ENCODE measurements at places on chromosomes 2 and 18.

DNA sequence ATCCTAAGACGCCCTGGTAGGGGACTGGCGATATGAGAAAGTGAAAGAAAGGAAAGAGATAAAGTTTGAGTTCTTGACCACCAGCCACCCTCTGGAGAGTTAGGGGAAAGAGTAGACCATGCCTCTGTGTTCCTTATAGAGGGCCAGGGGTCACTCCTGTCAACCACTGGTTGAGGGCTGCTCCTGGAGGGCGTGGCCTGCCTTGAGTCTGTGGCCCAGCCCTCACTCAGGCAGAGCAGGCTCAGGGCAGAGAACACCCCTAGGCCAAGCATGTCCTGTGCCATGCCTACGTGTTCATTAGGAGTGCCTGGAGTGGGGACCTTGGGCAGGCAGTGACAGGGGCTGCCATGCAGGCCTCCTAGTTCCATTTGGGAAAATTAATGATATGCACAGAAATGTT is 161.1 kb upstream of the EPB41L3 start:
- DNase-seq: no peak

GRCh38 chr2:190335225-190335559 is 8.2 kb upstream of the INPP1 start:
- no peak for DNase-seq

GRCh38 chr2:207311316-207312005 is 145.7 kb upstream of the KLF7 start:
- DNase-seq: peak; percentile 99

DNA sequence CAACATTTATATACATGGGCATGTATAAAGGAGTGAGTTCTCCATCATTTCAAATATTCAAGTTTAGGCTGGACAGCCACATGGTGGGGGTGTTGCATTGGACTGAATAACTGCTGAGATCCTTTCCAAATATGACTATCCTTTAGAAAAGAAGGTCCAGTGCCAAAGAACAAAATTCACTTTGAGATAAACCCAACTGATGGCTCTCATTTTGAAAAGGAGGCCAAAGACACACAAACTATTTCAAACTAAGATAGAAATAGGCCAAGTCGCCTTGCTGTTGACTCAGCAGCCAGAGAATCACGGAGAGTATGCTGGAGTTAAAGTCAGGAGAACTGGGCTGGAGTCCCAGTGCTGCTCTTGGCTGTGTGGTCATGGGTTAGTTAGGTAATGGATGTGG is 204.5 kb upstream of the LRATD1 start:
- DNase-seq: no peak

DNA sequence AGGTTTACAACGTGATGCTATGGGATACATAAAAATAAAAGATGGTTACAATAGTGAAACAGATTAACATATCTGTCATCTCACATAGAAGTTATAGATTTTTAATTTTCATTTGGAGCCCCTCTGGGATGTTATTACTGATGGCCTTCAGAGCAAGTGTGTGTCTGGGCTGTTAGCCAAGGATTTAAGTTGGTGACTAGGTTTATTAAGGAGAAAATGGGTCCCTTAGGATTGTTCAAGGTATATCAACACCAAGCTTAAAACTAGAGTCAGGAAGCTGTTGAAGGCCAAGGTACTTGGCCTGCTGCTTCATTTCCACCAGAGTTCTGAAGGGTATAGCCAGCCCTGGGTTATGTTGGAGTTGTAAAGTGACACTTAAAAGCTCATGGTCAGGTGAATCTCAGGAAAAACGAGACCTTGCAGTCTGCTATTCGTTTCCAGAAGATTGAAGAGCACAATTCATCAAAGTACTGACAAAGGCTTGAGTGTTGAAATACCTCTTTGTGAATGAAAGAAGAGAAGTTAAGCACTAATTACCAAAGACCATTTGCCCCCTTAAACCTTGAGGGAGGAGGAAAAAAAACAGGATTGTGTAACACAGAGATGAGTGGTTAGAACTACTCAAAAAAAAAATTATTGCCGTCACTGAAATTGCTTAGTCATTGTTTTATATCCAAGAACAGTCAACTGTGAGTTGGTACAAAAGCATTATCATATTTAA is 48.4 kb downstream of the MAP2 start:
- DNase-seq: peak; percentile 42

DNA sequence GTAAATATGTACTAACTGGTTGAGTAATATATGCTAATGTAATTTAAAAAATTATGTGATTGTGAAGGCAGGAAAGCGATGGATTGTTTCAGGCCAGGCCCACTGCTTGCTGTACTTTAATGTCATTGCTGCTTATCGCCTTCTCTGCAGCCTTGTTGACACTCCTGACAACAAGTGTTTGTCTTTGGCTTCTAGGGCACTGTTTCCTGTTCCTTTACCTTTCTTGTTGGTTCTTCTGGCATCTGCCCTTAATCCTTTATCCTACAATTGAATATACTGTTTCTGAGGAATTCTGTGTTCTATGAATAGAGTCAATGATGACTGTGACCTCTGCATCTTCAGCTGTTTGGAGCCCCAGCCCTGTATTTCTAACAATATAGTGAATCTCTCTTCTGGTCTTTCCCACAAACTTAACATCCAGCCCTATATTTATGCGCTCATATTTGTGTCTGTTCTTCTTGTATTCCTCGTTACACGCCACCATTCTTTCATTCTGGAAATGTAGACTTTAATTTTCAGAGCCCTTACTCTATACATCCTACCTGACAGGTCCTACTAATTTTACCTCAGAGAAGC is 17.6 kb downstream of the ACSL3 start:
- no peak for DNase-seq
